ENCODE measurements at places on chromosomes 6 and 20.

DNA sequence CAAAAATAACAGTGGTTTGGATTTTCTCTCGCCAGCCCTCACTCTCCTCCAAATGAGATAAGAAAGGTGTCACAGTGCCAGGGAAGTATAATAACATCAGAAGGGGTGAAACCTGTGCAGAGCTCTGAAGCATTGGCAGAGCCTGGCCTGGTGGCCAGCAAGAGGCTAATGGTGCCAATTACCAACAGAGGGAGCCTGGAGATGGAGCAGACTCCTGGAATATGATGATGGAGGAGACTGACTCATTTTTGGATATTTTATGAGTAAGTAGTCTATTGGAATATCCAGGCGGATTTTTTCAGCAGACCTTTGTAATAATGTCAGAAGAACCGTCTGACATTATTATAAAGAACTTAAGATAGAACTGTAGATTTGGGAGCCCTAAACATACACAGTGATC, 442.6 kb upstream of the MARCKS start:
- DNase-seq = peak; percentile 75

DNA sequence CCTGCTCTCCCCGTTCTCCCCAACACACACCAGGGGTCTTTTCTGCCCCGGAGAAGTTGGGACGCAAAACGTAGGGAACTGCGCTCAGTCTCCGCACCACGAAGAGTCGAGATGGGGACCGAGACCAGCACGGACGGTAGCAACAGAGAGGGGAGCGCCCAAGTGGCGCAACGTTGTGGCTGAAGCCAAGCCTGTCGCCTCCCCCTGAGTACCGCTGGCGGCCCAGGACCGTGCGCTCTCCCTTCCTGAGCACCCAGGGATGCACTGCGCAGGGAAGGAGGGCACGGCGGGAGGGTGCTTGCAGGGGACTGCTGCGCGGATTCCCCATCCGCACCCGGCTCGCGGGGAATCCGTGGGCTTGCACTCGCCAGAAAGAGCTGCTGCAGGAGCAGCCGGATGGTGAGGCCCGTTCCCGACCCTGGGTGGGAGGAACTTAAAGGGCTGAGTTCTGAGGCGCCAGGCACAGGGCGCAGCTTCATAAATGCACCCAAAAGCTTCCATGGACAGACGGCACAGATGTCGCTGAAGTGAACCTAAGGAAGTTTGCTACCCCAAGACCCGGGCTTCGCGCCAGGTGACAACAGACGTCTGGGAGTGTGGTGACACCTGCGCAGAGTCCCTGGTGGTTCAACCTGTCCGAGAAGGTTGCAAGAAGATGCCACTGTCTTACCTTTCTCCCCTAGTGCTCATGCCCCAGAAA, 178.7 kb downstream of the TBXT start:
- no peak for DNase-seq

DNA sequence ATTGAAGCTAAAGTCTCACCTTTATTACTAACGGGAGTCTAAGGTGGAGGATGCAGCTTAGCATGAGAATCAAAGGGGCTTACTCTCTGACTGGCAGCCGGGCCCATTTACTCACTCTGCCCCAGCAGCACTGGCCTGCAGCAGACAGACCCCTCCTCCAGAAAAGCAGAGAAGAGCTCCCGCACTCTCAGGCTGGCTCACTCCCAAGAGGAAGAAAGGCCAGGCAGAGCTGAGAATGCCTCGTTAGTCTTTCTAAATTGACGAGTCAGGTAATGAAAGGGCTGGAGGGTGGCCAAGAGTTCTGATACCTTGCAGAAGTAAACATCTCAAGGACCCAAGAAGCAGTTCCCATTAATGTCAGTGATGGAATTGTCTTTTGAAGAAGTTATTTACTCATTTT, 44.5 kb upstream of the IL20RA start:
- no peak for DNase-seq

GRCh38 chr6:148069256-148069655, 273.4 kb upstream of the SASH1 start:
- no peak for DNase-seq

GRCh38 chr6:130313206-130313605, 52.6 kb upstream of the TMEM200A start:
- DNase-seq = no peak
